ENCODE measurements at places on chromosomes 7 and 10.

GRCh38 chr7:114875186-114875585 lies 46.7 kb upstream of the MDFIC start:
- no peak for DNase-seq

DNA sequence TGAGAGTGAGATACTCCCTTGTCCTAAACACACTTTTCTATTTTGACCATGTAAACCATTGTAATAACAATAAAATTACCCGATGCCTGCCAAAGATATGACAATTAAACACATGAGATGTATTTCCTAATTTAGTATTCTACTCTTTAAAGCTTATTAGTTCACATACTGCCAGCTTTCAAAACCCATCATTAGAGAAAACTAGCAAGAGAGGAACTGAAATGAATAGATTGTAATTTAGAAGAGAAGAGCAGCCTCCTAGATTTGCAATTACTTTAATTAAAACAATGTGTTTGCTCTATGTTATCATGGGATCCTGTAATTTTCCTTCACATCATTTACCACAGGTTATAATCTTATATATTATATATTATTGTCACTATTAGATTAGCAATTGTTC lies 428.2 kb downstream of the THSD7A start:
- DNase-seq = no peak

DNA sequence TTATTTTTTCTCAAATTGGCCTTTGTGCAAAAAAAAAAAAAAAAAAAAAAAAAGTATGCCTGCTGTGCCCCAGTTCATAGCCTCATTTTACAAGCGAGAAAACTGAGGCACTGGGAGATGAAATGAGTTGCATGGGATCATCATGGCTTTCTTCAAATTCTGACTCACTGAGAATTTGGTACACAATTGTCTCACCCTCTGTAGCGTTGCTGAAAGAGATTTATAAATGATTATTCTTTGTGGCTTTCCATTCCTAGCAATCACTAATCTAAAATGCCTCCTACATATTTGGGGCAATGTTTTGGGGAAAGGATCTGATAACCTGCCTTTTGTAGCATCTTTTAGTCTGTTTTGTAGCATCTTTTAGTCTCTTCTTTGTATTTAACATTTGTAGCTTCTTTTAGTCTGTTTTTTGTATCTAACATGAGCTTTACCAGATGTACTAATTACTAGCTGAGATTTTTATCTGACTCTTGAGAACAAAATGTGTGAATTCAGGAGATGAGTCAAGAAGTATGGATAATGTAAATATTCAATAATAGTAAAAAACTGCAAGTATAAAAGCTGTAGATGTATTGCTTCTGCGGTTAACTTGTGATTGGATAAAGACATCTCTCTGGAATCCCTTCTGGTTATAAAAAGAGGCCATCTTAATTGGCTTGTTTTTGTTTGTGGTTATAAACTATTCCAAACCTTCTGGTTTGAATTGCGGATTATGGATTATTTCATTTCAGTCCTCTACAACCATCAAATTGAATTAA lies 161.4 kb downstream of the ARID5B start:
- DNase-seq = no peak

- no peak for DNase-seq
Measured at GRCh38 chr7:121499624-121500023, 103.5 kb upstream of the FAM3C start.

- DNase-seq = no peak
Measured at GRCh38 chr7:38318803-38319416, 45.5 kb upstream of the TARP start.

DNA sequence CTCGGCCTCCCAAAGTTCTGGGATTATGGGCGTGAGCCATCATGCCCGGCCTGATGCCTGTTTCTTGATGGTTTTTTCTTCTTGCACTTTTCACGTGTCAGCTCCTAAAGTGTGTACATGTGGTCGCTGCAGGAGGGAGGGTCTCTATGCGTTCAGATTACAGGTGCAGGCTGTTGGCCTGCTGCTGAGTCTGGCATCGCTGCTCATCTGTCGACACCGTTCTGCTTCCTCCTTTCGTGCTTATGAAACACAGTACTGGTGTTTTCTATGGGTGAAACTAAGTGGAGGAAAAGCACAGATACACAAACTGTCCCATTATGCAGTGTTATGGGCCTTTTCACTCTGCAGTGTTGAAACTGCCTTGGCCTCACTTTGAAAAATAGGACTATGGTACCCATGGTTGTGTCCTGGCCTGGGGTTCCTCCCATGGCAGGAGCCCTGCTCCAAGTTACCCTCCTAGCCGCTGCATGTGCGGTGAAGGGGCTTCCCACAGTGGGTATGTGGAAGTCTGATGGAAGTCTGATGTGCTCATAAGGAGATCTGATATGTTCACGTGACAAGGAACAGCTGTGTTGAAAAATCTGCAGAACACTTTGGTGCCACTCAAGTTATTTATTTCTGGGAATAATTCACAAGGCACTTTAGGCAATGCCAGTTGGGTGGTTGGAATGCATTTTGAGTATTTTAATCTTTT lies 23.5 kb downstream of the OGDH start:
- DNase-seq = no peak

- DNase-seq = no peak
Measured at GRCh38 chr10:99540306-99540656, 7.5 kb downstream of the NKX2-3 start.

- DNase-seq = no peak
Measured at GRCh38 chr7:116633131-116633988, 38.6 kb upstream of the MET start.

DNA sequence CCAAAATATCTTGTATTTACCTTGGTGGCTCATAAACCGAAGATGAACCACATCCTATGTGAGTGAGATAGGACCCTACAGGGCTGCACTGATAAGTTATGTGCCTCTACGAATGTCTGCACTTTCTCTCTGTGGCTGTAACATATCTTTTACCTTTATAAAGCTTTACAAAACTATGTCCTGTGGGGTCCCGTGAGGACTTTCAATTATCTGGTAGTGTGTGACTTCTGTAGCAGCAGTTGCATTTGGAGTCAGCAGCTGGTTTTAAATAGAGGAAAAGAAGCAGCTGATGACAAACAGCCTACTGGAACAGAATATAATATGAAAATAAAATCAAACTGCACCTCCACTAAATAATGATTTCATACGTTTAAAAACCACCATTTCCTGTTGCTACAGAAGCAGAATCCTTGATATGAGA lies 222.4 kb upstream of the GNAI1 start:
- no peak for DNase-seq

DNA sequence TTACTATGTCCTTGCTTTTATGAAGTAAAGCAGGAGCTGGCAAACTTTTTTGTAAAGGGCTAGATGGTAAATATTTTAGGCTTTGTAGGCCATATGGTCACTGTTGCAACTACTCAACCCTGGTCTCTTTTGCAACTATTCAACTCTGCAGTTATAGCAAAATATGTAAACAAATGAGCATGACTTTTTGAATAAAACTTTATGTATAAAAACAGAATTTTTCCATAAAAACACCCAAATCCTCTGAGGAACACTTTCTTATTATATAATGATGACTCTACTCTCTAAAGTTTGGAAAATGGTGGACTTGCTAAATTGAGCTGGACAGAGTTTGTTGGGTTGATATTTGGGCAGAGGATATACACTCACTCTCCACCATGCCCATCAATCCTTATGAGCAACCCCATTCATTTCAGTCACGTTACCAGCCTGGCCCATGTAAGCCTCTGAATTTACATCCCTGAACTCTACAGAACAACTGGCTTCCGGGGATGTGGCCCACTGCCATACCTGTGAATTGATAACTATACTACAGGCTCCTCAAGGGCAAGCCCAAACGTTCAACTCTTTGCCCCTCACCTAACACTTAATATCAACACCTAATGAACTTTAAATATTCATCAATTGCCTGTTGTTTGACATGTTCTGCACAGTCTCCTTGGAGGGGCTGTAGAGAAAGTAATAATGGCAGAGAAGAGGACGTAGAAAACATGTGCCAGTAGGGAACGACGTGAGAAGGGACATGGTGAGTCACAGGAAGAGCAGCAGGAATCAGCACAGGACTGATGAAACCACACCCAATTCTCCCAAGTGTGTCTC lies 37.6 kb downstream of the SGMS1 start:
- DNase-seq = no peak

GRCh38 chr10:70492786-70493659 lies 14.5 kb downstream of the PALD1 start:
- DNase-seq = no peak

- no peak for DNase-seq
Measured at GRCh38 chr7:6644728-6645127, 7.6 kb downstream of the ZNF316 start.

GRCh38 chr10:74752371-74753040 lies 73.9 kb upstream of the KAT6B start:
- no peak for DNase-seq

- DNase-seq = no peak
Measured at GRCh38 chr7:865921-866320, 10.4 kb upstream of the GET4 start.

GRCh38 chr10:61024856-61025201 lies 80.8 kb upstream of the RHOBTB1 start:
- no peak for DNase-seq

DNA sequence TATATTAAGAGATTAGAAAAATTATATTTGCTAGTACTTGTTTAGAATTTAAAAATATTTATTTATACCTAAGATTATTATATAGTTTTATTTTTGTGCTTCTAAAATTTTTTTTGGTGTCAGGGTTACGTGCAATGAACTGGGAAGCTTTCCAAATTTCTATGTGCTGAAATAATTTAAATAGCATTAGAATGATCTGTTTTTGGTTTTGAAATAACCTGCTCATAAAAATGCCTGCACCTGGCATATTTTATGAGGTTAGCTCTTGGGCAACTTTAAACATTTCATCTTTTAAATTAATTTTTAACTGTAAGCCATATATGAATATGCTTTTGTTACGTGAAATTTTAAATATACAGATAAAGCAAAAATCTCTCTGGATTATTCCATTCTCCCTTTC lies 482.5 kb downstream of the GLRX3 start:
- DNase-seq = no peak

DNA sequence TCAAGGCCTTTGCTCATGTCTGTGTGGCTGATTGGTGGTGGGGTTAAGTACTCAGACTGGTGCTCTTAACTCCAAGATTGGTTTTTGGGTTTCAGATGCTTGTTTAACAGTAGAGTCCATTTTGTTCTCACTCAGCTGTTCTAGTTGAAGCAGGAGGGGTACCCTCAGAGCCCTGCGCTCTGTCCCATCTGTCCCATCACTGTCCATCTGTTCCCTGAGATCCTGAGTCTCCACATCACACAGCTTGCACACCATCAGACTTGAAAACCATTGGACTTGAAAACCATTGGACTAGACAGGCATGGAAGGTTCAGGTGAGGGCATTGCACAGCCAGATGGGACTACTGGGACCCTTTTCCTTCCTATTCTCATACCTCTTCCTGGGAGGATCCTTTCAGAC lies 39.3 kb downstream of the TMEM178B start:
- DNase-seq = no peak

DNA sequence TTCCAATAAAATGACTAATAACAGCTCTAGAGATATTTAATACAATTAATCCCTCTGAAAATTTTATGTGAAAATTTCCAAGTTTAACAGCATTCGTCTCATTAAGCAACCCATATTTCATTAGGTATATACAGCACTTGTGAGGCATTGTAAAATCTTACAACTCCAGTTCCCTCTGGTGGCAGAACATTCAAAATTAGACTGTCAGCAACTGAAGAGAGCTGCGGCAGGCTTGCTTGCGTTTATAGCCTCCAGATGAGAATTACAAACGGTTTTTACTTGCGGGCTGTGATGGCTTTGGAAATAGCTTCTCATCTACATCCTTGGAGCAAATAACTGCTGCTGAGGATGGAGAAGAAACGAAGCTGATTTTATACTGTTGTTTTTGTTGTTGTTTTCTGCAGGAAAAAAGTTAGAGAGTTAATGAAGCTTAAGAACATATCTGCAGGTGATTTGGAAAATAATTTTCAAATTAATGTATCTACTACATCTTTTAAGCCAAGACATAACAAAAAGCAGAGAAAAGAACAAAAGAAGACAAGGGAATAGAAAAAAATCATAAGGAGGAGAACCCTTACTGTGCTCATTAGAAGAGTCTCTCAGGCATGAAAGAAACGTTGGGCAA lies 171.3 kb downstream of the MAGI2 start:
- DNase-seq = no peak

- no peak for DNase-seq
Measured at GRCh38 chr10:69801434-69802315, at the start of gene COL13A1. TSS of gene COL13A1 (plus strand) at chr10:69801906. CDS start at chr10:69802424, 518 bp downstream.

GRCh38 chr10:68578974-68579373 lies 18.8 kb downstream of the TET1 start:
- no peak for DNase-seq

DNA sequence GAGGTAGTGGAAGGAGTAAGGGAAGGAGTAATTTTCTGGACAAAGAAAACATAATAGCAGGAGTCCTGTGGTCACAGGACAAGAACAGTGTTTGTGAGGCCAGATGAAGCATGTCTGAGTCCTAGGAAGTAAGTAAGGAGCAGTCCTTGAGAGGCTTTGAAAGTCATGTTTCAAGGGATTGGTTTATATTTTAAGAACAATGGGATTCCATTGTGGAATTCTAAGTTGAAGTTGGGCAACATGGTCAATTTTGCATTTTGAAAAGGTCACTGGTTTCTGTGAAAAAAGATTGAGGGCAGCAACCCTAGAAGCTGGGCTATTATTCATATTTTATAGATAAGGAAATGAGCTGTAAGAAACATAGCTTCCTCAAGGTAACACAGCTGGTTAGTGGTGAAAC lies 10.8 kb upstream of the SLC25A28 start:
- no peak for DNase-seq

DNA sequence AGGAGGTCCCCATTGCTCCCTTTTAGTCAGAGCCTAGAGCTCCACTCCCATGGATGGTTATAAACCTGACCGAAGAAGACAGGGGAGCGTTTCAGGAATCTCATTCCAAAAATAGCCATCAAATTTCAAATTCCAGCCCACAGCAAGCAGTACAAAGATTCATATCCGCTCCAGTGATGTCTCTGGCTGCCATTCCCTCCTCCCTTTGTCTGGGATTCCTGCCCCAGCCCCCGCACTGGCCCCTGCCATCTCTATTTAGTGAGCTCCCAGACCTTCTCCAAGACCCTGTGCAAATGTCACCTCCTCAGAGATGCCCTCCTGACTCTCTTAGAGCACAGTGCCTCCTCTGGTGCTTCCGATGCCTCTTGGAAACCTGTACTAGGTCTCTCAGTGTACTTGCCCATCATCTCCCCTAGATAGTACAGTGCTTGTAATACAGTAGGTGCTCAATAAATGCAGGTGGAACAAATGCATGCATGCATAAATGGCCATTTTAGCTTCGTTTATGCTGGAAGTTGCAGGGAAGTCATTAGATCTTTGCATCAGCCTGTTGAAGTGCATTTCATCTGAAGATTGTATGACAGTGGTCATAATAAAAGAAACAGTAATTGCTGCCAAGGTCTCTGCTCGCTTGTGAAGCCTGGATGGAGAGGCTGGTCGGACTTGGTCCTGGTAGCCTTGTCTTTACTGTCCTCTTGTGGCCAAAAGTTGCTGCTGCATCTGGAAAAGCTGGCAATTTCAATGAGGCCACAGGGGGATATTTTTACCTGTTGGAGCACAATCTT lies 32.0 kb upstream of the HABP2 start:
- DNase-seq = no peak

DNA sequence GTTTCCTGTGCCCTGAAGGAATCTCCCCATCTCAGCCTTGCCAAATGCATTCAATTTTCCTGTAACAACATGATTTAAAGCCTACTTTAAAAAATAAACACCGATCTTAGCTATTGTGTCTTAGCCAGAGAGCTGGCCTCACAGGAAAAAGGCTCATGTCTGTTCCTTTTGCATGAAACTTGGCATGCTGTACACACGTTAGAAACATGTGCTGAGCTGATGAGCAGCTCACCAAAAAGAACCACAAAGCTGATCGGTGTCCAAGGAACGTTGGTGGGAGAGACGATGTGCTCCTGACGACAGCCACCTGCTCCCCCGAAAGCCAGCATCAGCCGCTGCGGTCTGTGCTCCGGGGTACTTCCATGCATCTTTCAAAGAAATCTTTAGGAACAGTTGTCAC lies 135.9 kb downstream of the ADARB2 start:
- DNase-seq = no peak

Data from activated T-cell treated with anti-CD3 and anti-CD28 coated beads for 4 hours (primary cell).